AG10803 (cell line): ENCODE measurements at places on chromosomes 11 and 22.

GRCh38 chr11:38446336-38446735 lies 1848.3 kb upstream of the RAG2 start:
- DNase-seq = no peak

DNA sequence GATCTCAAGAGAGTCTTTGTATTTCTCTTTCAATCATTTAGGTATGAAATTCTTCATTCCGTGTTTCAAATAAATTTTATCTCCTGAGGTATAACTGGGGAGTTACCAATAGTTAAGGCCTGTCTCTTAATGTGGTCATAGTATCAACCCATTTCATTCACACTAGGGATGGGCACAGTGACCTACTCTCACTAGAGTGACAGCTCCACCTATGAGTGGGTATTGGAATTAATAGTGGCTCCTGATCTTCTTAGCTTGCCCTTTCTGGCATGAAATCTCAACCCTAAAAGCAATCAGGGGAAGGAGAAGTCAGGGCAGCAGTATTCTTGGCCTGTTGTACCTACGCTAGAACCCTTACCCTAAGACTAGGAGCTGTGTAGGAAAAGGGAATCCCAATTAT lies 507.7 kb downstream of the FAM181B start:
- DNase-seq = no peak

DNA sequence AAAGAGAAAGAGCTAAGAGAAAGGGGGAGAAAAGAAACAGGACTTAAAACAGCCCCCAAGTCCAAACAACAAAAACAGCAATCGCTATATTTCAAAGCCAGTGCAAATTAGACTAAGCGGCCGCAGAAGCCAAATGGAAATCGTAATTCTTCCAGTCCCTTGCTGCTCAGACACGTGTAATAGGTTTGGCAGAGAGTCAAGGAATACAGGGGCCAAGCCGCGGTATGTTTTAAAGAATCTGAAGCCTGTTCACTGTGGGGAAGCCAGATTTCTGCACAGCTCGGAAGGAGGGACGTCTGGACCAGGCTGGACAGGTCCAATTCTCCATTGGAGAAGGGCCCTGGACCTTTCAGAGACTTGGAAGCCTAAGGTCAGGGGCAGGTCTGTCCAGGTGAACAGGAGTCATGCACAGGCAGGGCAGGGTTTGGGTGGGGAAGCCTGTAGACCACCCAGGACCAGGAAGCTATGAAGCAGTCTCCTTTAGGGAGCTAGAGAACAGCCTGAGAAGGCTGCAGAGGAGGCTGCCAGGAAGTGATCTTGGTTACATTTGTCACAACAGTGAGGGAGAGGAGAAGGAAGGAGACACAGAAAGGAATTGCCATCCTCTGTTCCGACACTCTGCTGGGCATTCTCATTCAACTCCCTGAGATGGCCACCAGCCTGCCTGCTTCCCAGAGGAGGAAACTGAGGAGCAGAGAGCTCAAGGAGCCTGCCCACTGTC lies 265.5 kb upstream of the ISX start:
- DNase-seq = peak; percentile 84

- DNase-seq = no peak
Observed at GRCh38 chr22:43838161-43838560, 24.2 kb downstream of the SULT4A1 start.

- peak; percentile 9 for DNase-seq
Observed at GRCh38 chr11:121105063-121105480, 4.0 kb downstream of the TECTA start.

DNA sequence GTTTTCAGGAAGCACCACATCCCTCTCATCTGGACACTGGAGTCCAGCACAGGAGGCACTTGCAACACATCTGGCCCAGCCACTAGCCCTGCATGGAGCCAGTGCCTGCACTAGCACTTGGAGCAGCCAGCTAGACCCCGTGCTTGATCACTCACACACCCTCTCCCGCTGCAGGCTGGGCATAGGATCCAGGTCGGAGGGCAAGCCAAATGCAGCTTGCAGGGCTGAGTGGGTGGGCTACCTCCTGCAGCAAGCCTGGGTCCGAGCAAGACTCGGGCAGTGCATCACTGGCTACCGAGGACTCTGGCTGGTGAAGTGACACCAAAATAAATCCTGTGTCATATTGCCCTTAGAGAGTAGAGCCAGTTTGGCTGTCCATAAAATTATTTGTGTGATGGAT lies 1795.4 kb downstream of the LRRC4C start:
- no peak for DNase-seq

- DNase-seq = no peak
Observed at GRCh38 chr22:44822534-44822933, 70.2 kb downstream of the ARHGAP8 start.

GRCh38 chr11:74777877-74778276 lies 29.2 kb downstream of the RNF169 start:
- DNase-seq = no peak

GRCh38 chr11:64929625-64930024 lies 5.1 kb downstream of the PPP2R5B start:
- DNase-seq = no peak

DNA sequence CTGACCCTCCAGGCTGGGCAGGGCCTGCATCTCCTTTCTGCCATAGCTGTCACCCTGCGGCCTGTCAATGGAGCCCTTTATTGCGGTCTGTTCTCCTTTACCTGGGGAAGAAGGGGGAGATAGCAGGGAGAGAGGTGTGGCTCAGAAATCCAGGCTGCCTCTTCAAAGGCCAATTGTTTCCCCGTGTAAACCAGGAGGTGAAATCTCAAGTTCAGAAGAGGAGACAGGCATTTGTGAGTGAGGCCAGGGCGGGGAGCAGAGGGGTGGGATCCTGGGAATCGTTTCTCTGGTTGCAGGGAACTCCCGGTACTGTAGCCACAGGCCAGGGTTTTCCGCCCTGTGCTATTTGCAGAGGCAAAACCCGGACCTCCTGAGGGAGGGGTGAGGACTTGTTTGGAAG lies 9.1 kb downstream of the DCPS start:
- no peak for DNase-seq

- DNase-seq = peak; percentile 25
Observed at GRCh38 chr11:57154739-57155138, 27.0 kb upstream of the LRRC55 start.

DNA sequence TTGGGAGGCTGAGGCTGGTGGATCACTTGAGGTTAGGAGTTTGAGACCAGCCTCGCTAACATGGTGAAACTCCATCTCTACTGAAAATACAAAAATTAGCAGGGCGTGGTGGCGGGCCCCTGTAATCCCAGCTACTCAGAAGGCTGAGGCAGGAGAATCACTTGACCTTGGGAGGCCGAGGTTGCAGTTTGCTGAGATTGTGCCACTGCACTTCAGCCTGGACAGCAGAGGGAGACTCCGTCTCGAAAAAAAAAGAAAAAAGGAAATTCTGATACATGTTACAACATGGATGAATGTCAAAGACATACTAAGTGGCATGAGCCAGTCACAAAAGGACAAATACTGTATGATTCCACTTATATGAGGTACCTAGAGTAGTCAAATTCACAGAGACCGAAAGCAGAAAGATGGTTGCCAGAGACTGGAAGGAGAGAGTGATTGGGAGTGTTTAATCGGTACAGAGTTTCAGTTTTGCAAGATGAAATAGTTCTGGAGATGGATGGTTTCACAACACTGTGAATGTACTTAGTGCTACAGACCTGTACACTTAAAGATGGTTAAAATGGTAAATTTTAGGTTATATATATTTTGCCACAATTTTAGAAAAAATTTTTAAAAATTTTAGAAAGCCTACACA lies 92.3 kb downstream of the BLID start:
- DNase-seq = peak; percentile 46

DNA sequence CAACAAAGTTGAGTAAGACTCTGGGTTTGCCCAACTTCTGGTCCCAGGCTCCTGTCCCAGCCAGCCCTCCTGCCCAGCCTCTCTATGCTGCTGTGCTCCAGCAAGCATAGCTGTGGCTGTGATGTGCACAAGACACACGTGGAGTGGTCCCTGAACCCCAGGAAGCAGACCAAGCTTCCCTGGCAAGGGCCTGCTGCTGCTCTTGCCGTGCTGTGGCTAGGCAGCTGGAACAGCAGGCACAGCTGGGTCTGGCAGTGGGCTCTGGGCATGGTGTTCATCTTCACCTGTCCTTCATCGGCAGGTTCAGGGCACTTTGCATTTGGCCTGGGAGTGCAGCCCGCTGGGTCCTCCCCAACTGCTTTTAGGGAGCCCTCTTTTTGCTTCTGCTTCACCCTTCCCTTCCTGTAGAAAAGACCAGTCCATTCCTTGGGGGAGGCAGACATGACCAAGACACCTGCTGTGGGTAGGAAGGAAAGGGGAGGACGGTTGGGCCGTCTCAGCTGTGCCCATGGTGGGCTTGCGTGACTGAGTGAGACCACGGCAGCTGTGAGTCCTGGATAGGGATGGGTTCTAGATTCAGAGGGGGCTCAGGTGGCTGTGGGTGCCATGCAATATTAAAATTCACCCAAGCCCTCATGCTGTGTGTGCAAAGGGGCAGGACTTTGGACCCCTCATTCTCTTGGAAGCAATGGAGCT lies 26.1 kb upstream of the ETS1 start:
- no peak for DNase-seq

DNA sequence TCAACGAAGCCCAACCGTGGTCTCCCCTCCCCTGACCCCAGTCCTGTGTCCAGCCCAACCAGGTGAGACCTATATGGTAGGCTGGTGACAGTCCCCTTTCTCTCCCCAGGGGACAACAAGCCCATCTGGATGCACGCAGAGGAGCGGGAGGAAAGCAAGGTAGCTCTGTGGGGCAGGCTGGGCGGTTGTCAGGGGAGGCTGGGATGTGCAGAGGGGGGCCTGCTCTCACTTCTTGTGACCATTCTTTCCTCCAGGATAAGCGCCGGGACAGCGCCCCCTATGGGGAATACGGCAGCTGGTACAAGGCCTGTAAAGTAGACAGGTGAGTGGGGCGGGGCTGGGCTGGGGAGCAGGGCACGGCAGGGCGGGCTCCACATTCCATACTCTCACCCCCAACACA lies 3.5 kb upstream of the RAB1B start:
- no peak for DNase-seq

DNA sequence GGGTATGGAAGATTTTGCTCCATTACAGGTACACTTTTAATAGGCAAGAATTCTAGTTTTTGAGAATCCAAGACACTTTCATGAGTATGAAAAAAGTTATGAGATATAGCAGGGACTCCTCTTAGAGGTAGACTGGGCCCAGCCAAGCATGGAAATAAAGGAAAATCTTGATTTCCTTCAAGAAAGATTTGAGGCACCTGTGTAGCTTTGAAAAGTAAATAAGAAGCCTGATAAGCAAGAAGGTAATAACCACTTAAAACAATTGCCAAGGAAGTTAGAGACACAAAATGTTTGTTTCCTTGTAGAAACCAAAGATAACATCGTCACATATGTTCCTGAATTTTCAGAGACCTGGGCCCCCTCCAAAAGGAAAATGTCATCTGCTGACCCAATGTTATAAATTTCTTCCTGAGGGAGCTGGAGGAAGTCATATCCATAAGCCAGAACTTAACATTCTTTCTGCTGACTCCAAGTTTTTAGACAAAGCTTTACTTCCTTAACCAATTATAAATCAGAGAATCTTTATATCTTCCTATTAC lies 314.5 kb upstream of the ANO3 start:
- no peak for DNase-seq

DNA sequence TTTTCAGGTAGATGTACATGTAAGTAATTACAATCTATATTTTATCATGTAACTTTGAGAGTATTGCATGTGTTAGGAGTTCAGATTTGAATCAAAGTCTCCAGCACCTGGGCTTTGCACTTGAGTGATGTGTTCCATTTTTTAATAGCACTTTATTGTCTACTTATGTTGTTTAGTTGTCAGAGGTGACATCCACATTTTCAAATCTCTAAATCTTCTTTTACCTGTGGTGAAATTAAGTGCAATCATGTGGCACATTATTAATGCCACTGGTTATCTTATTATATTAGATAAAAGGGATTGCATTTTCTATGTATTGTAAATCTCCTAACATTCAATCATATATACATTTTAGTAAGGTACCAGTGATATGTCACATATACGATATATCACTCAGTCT lies 333.4 kb downstream of the AASDHPPT start:
- no peak for DNase-seq

DNA sequence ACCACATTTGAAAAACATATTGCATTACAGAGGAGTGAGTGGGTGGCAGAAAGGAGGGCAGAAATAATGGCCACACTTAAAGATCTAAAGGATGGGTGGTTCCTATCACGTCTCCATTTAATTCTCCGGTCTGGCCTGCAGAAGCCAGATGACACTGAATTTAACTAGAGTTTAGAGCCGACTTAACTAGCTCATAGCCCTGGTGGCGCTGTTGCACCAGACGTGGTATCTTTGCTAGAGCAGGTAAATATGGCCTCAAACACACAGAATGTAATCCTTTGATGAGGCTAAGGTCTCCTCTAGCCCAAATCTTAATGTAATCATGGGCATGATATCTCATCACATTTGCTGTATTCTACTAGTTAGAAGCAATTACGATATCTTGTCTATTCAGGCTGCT lies 51.5 kb upstream of the GAL start:
- peak; percentile 28 for DNase-seq

DNA sequence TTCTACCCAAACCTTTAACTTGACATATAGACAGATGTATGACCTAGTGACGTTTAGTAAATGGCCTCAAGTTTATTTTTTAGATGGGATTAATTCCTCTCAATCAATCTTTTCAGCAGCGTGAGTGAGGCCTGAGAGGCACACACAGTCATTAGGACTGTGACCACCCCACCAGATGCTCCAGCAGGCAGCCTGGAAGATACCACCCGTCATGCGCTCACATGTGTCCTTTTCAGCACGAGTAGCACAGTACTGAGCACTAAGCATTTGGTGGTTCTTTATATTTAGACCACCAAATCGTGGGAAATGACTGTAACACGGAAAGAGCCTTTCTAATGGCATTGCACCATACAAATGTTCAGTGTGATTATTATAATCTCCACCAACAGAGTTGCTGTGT lies 354.6 kb upstream of the DDI1 start:
- no peak for DNase-seq

- DNase-seq = no peak
Observed at GRCh38 chr22:38964989-38965388, 7.6 kb downstream of the APOBEC3A start.

- DNase-seq = no peak
Observed at GRCh38 chr11:88167853-88168252, 7.4 kb downstream of the RAB38 start.

DNA sequence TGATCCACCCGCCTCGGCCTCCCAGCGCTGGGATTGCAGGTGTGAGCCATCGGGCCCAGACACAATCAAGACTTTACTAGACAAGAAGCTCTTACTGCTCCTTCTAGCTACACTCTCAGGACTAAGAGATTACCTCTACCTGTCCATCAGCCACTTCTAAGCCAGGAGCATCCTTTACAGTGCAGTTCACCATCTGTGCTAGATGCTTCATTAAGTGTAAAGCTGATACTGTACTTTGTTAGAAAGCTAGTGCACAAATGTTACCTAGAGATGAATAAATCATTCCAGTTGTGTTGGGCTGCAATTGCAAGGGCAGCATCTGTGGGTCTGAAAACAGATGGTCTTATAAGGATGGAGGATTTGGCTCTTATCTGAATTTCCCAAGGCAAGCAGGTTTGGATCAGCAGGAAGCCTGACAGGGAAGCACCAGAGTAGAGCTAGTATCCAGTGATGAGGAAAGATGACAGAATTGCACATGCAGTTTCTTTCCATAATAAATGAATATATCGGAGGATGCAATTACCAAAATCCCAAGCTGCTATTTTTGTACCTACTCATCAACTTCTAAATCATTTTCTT lies 58.3 kb downstream of the FAM168A start:
- DNase-seq = no peak
